ENCODE measurements at places on chromosomes 5 and 9.

DNA sequence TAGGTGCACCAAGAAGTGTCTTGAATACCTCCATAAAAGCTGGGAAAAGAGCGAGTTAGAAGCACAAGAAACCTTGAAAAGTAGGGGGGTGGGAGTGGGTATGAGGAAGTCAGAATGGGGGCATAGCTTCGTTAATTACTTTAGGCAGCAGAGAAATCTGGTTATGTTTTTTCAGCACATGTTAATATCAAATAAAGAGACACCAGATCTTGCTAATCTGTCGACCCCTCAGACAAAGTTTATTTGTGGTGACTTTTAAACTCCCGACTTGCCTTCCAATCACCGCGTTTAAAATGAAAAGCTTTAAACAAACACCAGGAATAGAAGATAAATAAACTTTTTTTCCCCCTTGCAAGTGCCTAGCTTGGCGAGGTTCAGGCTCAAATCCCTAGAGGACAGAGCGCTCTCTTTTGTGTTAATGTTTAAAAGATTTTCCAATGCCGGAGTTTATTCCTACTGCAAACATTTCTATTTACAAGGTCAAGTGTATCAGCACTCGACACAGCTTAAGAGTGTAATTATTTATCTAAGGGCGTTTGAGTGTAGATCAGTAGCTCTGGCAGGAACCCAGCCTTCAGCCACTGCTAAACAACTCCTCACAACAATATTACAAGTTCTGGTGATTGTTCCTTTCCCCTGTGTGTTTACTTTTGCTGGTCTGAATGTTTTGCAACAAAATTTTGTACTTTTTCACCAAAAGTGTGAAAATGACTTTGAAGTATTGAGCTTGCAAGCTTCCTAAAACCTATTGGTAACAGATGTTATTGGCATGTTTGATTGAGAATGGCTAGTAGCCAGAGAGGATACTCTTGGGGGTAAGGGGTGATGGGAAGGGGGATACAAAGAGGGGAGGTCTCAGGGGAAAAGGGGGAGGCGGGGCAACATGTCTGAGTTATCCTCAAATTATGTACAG is 3.8 kb downstream of the GAS1 start:
- no peak for DNase-seq

DNA sequence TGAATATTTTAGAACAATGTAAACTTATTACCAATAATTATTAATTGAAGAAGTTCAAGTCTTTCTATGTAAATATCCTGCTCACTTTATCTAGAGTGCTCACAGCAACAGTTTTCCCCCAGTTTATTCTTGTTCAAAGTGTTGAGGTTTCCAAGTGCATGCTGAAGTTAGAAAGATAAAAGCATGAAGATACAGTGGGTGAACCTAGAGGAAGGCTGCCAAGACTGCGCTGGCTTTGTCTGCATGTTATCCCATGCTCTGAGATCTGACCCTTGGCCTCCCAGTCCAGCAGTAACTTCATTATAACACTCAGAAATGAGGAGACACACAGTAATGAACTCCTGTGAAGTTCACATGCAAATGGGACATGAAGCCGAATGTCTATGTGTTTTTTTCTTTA is 76.0 kb upstream of the PIP5K1B start:
- no peak for DNase-seq

DNA sequence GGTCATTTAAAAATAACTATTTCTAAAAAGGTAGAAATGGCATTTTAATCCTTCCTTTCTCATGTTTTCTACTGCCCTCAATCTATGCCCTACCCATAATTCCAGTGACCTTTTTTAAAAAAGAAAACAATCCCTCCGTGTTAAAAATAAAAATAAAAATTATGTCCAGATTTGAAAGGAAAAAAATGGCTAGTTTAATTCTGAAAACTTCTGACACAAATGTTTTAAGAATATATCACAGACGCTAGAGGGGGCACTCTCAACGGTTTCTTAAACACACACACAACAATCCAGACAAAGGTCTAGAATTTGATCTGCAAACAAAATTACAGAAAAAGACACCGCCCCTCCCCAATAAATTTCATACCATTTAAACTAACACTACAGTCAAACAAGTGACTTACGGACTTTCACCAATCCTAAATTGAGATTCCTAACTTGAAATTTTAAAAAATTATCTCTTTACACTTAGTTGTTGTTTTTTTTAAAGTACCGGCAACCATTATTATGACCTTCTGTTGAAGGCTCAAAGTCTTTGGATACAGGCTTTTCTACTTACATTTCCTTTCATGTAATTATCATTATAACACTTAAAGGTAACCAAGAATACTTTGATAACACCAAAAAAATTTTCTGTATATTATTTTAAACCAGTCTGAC is 38.2 kb downstream of the CLINT1 start:
- no peak for DNase-seq

GRCh38 chr9:114317665-114318357 is 5.1 kb upstream of the ORM1 start:
- DNase-seq, result peak; percentile 56

DNA sequence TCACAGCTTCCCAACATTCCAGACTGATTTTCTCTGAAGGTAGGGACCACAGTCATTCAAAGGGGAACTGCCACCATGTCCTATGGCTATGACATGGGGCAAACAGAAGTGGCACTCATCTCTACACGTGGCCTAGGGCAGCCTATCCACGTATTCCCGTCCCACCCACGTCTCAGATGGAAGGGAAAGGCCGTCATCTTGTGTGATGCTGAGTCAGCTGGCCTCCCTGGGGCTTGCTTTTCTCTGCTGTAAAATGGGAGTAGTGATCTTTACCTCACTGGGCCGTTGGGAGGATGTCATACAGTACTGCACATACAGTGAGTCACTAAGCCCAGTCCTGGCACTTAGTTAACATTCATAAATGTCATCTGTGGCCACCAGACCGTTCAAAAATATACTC is 72.3 kb downstream of the RAPGEF1 start:
- no peak for DNase-seq

- no peak for DNase-seq
Measured at GRCh38 chr5:39016587-39017275, 57.5 kb downstream of the RICTOR start.

DNA sequence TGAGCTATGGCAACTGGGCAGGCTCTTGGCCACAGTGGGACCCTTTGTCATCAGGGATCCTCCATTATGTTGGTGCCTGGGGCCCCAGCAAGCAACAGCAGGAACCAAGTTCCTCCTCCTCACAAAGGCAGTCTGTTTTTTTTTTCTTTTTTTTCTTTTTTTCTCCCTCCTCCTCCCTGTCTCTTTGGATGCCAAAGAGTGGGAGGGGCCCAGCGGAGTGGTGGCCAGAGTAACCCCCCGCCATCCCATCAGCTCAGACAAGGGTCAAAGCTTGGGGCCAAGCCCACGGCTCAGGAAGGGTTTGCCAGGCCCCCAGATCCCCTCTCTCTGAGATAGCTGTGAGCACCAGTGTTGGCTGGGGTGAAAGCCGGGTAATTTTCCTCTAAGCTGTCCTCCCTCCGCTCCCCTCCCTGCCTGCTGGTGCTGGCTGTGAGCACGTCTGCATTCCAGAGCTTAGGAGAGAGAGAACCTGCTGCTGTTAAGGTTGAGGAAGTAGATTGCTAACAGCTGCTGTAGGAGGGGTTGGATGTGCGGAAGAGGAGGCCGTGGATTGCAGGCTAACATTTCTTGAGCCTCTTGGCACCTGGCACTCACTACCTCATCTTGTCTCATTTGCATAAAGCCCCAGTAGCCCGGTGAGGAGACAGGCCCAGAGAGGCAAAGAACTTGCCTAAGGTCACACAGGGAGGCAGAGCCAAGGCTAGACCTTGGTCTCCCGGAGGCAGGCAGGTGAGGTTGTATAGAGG is 21.2 kb downstream of the GSN start:
- DNase-seq, result no peak

DNA sequence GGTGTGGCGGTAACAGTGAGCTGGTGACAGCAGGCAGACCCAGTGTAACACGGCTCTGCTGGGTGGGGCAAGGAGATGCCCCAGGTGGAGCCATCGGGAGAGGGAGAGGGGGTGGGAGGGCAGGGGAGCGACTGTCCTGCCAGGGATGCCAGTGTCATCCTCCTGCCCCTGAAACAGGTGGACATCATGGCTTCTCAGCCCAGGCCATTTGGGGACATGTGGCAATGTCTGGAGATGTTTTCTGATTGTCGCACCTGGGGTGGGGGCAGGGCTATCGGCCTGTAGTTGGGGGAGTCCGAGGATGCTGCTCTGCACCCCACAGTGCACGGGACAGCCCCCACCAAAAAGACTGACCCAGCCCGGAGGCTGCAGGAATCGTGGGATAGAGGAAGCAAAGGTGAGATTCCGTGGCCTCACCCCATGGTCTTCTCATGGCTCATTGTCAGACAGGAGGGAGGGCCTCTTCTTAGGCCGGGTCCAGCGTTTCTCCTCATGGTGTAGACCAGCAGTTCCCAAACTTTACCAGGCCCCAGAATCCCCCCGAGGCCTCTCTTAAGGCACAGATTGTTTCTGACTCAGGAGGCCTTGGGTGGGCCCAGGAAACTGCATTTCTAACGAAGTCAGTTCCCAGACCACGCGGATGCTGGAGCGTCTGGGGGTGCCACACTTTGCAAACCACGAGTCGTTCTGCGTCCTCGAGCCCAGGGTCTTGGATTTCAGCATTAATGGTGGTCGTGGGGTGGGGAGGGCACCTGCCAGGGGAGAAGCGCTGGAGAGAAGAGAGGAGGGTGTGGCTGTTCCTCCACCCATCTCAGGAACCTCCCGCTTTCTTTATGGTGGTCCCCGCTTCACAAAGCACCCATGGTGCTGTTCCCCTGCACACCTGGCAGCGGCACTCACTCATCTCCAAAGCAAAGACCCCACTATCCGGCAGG is 11.0 kb downstream of the COL5A1 start:
- no peak for DNase-seq

DNA sequence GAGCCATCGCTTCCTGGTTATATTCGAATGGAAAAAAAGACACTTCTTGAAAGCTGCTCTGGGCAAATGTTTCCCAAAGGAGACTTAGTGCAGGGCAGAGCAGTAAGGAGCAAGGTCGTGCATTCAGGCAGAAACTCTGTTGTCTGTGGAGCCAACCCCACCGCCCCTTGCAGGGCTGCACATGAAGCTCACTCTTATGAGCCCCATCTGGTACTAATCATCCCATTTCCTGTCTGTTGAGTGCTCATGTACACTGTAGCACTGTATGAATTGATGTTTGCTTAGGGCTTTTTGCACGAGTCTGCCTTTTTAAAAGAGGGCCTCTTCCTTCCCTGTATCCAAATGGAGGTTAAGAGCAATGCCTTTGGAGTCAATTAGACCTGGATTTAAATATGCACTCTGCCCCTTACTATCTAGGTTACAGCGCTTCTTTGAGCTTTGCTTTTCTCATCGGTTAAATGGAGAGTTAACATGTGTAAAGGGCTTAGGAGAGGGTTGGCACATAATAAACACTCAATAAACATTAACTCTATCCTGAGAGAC is 25.4 kb downstream of the HMHB1 start:
- DNase-seq, result peak; percentile 59

DNA sequence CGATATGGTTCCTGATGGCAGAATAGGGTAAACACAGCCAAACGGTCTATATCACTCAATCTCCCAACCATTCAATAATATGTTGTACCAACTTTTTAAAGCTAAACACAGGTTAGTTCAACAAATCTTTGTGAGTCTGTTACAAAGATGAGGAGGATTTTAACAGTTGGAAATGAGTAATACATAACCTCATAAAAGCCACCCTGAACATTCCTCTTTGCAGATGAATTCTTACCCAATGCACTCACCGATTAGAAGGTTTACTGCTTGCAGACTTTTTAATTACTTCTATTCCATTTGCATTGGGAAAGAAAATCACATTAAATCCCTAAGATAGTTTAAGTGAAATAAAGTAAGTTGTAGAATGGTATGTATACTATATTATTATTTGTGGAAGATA is 23.3 kb upstream of the TRMT10B start:
- DNase-seq, result peak; percentile 29

- DNase-seq, result no peak
Measured at GRCh38 chr9:14650596-14650995, 42.6 kb downstream of the ZDHHC21 start.

GRCh38 chr5:5421149-5421960 is 1.1 kb upstream of the ICE1 start:
- no peak for DNase-seq

DNA sequence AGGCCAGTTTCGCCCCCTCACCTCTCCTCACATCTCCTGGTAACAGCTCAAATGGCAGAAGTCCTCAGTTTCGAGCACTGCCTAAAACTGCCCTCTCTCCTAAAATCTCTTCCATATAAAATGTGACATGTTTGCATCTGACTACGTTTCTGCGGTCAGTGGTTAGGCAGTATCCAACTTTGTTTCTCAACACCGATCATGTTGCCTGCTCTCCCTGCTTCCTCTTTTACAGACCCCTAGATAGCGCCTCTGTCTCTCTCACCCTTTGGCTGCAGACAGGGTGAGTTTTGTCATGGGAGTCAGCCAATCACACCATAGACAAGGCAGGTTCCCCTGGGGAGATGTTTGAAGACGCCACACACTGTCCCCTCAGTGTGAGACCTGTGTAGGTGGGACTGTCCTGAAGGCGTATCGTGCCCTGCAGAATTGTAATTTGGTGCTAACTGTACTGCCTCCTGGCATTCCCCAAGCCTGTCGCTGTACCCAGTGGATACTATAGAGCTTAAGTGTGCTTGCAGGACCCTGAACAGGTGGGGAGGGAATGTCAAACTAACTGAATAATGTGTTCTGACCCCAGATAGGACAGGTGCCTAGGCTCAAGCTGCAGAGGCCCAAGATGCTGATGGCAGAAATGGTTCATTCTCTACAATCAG is 1.1 kb downstream of the HEXB start:
- DNase-seq, result no peak

DNA sequence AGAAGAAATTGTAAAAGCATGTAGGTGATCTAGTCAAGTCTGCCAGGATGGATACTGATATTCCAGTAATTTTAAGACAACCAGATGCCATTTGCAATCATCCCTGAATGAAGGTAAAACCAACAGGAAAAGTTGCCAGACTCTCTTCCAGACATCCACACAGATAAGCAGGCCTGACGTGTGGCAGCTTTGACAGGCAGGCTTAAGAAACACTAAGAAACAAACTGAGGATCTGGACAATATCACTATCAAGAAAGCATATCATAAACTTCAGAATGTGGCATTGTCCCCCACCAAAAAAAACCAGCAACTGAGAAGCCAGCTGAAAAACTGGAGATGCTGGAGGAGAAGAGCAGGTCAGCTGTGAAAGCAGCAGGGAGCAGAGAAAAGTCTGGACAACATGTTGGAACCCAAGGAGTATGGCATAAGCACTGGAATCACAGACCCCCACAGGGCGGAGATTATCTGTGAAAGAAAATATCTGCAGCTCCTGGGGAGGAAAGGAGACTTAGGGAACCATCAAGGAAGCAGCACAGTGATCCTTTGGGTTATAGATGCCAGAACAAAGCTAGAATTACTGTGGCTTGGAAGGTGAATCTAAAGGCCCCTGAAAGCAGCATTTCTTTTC is 307.0 kb downstream of the CWC27 start:
- DNase-seq, result no peak

GRCh38 chr9:126531035-126531571 is 82.6 kb upstream of the LMX1B start:
- DNase-seq, result no peak

GRCh38 chr9:135486267-135487065 is 6.9 kb downstream of the PPP1R26 start:
- no peak for DNase-seq

All from BJ (cell line).